ENCODE measurements at places on chromosomes 6 and 20. TPM values are rescaled to one million over a fixed set of nuclear protein-coding genes. Genes with fewer than 3 reads are reported as not detected.

- DNase-seq, result peak; percentile 66
Observed at GRCh38 chr6:89368107-89368506, 15.6 kb upstream of the UBE2J1 start.

GRCh38 chr6:90038961-90039653, 144.8 kb downstream of the GJA10 start:
- DNase-seq, result no peak

- DNase-seq, result no peak
Observed at GRCh38 chr6:159180001-159180400, 10.8 kb downstream of the FNDC1 start.

DNA sequence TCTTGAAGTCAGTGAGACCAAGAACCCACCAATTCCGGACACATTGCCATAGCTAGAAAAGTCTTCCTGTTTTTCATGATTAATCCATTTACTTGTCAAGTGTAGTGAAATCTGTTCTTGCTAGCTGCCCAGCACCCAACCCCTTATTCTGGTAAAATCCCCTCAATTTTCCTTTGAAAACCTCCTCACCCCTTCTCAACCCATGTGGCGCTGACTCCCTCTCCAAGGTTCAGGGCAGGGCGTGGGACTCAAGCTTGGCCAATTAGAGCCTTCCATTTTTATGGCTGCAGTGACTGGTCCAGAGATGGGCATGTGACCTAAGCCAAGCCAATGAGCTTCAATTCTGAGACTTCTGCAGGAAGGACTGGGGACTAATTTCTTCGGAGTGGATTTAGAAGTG, 9.8 kb upstream of the ZBP1 start:
- DNase-seq, result no peak

- DNase-seq, result no peak
Observed at GRCh38 chr6:113713665-113714064, 143.5 kb upstream of the MARCKS start.

- no peak for DNase-seq
Observed at GRCh38 chr6:3307436-3307835, 48.7 kb downstream of the PSMG4 start.

DNA sequence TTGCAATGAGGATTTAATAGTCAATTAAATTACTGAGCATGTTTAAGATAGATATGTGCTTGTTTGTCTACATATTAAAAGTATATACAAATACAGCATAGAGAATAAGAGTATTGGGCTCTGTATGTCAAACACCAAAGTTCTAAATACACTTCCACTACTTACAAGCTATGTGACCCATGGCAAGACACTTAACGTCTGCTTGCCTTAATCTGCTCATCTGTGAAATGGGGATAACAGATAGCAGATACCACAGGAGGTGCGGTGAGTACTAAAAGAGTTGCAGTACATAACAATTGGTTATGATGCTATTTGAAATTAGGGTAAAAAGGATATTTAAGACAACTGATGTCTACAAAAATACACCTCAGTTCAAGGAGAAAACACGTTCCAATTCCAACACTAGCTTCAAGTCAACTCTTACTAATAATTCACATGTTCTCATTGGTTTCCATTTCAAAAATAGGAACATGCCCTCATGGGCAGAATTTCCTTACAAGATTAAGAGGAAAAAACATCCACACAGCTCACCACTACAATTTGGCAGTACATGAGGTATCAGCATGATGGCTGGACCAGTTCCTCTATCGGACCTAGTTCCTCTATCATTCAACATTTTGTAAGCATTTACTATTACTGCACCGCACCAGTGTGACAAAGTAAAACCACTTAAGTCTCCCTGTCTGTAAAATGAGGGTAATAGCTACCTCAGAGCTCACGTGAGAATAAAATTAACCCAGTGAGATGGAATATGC, 101.1 kb downstream of the SMLR1 start:
- no peak for DNase-seq

DNA sequence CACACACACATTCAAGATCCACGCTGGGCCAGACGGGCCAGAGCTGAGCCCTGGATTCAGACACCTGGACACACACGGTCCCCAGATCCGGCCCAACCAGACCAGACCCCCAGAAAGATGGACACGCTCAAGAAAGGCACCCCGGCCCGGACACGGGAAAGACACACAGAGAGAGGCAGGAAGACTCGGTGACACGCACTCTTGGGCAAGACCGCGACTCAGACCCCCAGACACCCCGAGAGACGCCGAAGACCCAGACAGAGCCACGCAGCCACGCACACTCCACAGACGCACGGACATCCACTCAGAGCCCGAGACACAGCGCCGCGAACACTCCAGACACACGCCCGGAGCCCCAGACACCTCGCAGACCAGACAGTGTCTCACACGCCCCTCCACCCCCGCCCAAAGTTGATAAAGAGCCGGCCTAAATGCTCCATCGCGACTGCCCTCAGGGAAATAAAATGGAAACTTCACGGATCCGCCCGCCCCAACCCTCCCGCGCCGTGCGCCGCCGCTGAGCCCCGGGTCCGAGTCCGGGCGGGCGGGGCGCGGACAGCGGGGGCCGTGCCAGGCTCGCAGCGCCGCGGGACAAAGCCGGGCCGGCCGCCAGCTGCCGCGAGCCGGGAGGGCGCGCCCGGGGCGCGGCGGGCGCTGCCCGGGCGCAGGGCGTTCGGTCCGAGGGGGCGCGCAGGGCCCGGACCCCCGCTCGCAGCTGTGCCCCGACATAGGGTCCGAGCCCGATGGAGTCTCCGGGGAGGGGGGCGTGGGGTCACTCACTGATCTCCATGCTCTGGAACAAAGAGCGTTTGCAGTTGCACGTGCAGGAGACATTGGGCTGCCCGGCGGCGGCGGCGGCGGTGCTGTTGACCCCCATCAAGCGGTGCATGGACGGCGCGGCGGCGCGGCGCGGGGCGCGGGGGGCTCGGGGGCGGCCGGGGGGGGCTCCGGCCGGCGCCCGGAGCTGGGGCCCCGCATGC, 831 bp downstream of the PMEPA1 start:
- DNase-seq, result no peak

DNA sequence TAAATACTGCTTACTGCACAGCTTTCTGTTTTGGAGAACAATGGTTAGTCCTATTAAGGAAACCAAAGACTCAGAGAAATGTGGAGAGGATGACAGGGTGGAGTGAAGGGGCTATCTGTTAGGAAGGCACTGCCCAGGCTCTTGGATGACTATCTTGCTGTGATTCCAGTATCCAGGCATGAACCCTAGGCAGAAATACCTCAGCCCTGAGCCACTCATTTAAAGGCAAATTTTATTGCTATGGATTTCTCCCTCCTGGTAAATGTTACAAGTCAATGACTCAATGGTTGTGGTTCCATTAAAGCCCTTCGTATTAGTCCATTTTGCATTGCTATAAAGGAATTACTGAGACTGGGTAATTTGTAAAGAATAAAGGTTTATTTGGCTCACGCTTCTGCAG, 25.9 kb downstream of the ADGRF4 start:
- DNase-seq, result no peak

DNA sequence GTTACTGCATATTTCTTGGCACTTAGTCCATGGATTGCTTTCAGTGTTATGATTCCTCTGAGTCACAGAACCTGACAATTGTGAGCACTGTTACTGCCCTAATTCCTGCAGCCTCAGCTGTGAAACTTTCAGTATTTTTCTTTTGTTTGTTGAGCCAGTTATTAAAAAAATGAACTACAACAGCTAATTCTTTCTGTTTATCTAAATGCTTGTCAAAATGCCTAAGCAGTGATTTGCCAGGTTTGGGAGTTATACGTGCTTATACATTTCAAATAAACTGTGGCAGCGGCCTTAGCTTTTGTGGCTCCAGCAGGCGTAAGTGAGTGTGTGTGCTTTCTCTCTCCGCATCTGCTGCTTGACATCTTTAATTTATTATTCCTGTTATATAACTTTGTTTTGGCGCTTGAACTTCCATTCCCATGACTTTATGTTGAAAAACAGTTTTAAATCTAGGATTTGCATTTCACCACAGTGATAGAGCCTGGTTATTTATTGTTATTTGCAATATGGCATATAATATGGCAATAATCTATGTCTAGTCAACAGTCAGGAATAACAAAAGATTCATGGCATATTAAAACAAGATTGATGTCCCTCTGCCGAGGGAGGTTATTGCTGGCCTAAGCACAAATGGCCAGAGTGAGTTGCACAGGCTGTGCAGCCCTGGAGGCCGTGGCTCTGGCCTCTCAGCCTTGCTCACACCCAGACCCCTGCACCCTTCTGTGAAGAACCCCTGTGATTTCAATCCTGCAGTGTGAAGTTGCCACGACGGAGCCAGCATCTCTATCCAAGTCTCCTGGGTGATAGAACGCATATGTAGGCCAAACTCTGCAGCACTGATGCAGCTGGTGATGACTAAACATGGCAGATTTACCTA, 303.4 kb downstream of the THBS2 start:
- DNase-seq, result no peak

GRCh38 chr20:58020656-58021454, 207.6 kb downstream of the ANKRD60 start:
- DNase-seq, result no peak

- DNase-seq, result no peak
Observed at GRCh38 chr6:24930431-24930871, 5.3 kb downstream of the RIPOR2 start.

DNA sequence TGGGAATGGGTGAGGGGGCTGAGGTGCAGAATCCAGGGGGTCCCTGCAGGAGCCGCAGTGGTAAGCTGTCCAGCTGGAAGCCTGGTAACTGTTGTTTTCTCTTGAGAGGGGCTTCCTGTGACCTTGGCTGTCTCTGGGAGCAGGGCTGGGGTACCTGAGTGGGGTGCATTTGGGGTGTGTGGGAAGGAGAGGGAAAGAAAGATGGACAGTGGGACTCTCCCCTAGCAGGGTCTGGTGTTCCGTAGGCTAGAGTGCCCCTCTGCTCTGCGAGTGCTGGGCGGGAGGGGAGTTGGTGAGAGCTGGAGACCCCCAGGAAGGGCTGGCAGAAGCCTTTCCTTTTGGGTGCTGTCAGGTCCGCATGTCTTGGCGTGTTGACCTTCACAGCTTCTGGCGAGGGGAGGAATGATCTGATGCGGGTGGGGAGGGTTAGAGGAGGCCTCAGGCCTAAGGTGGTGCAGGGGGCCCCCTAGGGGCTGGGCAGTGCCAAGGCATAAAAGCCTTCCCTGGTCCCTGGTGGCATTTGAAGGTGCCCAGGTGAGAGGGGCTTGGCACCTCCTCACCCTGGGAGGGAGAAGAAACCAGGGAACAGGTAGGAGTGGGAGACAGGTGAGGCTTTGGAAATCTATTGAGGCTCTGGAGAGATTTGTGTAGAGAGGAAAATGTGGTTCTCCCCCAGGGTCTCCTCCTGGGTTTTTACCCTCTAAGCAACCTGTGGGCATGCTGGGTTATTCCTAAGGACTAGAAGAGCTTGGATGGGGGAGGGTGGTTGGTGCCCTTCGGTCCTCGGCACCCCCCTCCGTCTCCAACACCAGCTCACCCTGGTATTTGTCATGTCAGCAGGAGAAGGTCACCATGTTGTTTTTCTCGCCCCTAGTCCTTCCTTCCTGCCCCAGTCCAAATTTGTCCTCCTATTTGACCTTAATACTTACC, 3.3 kb downstream of the VEGFA start:
- peak; percentile 77 for DNase-seq

TUBB1 gene
- not detected for total RNA-seq

NKAIN4 gene
- total RNA-seq, result not detected

UST gene
- total RNA-seq, result 30.9 TPM

HAO1 gene
- total RNA-seq, result not detected

TMEM239 gene
- total RNA-seq, result not detected
